ENCODE measurements at places on chromosomes 5 and 9.

- no peak for DNase-seq
These were observed 20.2 kb upstream of the EGFL7 start for GRCh38 chr9:136642439-136642921.

DNA sequence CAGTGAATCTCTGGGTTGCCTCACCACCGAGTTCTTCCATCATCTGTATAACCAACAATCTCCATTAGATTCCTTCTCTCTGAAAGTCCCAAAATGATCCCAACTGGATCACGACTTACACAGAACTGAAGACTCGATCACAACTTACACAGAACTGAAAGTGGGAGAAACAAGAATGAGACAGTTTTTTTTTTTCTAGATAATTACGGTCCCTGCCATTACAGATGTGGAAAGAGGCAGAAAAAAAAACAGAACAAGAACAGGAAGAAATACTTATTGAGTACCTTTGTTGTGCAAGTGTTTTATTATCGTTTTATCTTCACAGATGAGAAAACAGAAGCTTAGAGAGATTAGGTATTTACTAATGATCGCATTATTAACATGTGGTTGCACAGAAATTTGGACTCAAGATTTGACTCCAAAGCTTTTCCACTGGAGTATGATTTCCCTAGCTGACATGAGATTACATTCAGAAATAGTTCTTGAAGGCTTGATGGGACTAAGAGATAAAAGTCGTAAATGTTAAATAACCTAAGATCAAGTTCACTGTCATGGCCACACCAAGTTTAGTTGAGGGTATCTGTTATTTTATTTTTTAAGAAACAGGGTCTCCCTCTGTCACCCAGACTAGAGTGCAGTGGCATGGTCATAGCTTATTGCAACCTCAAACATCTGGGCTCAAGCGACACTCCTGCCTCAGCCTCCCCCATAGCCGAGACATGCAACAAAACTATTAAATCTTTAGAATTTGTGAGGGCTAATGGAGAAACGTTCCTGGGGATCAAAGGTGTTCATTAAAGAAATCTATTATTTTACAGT, 8.9 kb downstream of the PLK2 start:
- DNase-seq, result no peak

DNA sequence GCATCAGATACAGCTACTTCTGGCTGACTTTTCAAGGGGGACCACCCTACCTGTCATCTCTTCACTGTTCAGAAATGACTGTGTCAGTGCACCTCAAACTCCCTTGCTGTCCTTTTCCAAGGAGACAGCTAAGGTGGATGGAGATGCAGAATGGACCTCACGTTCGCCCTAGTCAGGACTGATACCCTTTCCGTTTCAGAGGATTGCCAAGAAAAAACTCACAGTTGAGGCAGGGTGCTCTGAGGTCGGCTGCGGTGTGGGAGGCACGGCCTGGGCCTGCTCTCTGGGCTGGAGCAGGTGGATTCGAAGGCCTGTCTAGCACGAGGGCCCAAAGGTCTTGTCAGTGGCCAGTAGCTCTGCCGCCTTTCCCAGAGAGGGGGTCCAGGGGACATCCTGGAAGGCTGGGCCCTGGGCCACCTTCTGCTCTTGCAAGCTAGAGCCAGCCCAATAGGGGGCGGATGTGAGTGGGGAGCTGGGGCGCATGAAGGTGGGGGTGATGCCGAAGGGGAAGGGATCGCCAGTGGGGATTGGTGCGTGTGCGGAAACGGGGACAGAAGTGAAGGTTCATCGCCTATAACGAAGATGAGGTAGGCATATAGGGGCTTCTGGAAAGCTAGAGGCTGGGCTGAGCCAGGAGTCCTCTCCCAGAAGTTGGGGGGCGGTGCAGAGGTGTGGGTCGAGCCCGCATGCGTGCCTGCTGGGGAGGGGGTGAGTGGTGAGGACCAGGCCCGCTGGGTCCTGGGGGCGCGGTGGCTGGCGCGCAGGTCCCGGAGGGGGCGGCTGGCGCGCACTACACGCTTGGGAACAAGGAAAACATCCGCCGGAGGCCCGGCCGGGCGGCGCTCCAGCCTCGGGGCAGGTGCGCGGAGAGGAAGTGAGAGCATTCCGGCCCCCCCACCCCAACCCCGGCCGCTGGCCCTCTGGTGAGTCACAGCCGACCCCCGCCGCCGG, 2.5 kb upstream of the MSMP start:
- peak; percentile 72 for DNase-seq

- no peak for DNase-seq
These were observed 97.3 kb upstream of the EQTN start for GRCh38 chr9:27394154-27394825.

GRCh38 chr5:96302174-96302738, 130.8 kb downstream of the PCSK1 start:
- no peak for DNase-seq

GRCh38 chr9:76354221-76354620, 40.0 kb downstream of the RFK start:
- DNase-seq, result no peak

DNA sequence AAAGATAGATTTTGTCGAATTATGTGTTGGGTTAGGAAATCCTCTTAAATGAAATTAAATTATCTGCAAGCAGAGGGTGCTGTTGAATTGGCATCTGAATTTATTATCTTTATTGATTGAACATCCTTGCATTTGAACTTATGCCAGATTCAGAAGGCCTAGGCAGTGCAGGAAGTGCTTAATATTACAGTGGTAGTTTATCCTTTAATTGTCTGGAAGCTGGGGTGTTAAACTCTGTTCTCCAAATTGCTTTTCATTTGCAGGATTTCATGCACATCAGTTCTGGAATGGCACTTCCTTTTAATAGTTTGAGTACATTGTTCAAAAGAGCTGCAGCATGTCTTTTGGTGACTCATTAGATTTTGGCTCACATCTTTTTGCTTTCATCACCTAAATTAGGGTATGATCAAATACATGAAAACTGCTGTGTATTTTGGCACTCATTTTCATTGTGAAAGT, 186.3 kb downstream of the KDM4C start:
- DNase-seq, result no peak

GRCh38 chr9:134992755-134993124, 75.0 kb upstream of the FCN1 start:
- no peak for DNase-seq

GRCh38 chr5:7671381-7671993, 179.4 kb downstream of the CFAP90 start:
- DNase-seq, result no peak

- DNase-seq, result no peak
These were observed 257.4 kb downstream of the ENC1 start for GRCh38 chr5:74382987-74383593.

DNA sequence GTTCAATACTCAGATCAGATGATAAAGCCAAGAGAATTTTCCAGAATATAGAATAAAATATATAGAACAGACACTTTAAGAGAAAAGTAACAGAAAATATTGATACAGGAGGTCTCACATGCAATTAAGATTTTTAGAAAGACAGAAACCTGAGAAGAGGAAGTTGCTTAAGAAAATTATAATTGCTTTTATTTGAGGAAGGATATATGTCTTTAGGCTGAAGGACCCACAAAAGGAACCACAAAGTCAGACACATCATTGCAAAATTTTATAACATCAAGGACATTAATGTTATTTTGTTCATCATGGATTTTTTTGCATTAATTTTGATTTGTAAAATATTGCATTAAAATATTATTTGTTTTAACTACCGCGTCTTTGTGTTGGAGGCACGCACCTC, 141.5 kb downstream of the FSTL4 start:
- DNase-seq, result no peak

- no peak for DNase-seq
These were observed 10.4 kb upstream of the SPINK4 start for GRCh38 chr9:33229359-33230114.

DNA sequence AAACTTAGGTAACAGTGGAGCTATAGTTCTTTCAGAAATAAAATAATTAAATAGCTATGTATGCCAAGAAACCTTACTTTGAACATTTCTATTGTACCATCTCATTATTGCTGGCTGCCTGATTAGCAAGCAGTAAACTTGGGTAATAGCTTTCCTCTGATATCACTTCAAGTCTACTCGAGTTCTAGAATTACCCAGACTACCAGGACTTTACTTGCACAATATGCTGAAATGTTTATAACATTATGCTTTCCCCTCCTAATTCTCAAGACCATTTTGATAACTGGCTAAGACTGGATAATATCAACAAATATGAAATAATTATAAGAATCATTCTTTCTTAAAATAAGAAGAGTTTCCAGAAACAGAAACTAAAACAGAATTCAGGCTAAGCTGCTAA, 512.6 kb downstream of the RAB3C start:
- no peak for DNase-seq

- no peak for DNase-seq
These were observed 65.8 kb downstream of the ERAP1 start for GRCh38 chr5:96741891-96742309.
